ENCODE measurements at places on chromosomes 16 and 17. TPM values are rescaled to one million over a fixed set of nuclear protein-coding genes. Genes with fewer than 3 reads are reported as not detected.

GRCh38 chr16:29816694-29817441 is 916 bp downstream of the PAGR1 start:
- DNase-seq: peak; percentile 56

PPP1R27 gene
- total RNA-seq: not detected

GRCh38 chr16:10881479-10882030 is 4.6 kb downstream of the CIITA start:
- no peak for DNase-seq

GRCh38 chr17:73694491-73694890 is 50.2 kb upstream of the SDK2 start:
- DNase-seq: no peak

CNGB1 gene
- not detected for total RNA-seq

PRRT2 gene
- total RNA-seq: 3.3 TPM

GRCh38 chr17:20253323-20253722 is 214.0 kb downstream of the LGALS9B start:
- no peak for DNase-seq

- peak; percentile 12 for DNase-seq
Measured at GRCh38 chr16:57800200-57801097, 1.8 kb downstream of the KIFC3 start.

MYH2 gene
- total RNA-seq: not detected

MT1H gene
- total RNA-seq: not detected

FTO gene
- 87.1 TPM for total RNA-seq

SYCE1L gene
- 28.6 TPM for total RNA-seq

EVI2A gene
- 0.22 TPM for total RNA-seq

MYH11 gene
- not detected for total RNA-seq

- no peak for DNase-seq
Measured at GRCh38 chr16:22961206-22961605, 147.2 kb downstream of the HS3ST2 start.

- peak; percentile 30 for DNase-seq
Measured at GRCh38 chr17:49861150-49861884, 13.4 kb upstream of the TAC4 start.

C1QTNF1 gene
- total RNA-seq: 4.0 TPM

GPR179 gene
- not detected for total RNA-seq

PLD6 gene
- total RNA-seq: 4.4 TPM

- no peak for DNase-seq
Measured at GRCh38 chr17:80970044-80970761, 21.4 kb upstream of the CHMP6 start.

GRCh38 chr16:35690413-35690812 is 2231.0 kb downstream of the TP53TG3F start:
- DNase-seq: no peak

DNA sequence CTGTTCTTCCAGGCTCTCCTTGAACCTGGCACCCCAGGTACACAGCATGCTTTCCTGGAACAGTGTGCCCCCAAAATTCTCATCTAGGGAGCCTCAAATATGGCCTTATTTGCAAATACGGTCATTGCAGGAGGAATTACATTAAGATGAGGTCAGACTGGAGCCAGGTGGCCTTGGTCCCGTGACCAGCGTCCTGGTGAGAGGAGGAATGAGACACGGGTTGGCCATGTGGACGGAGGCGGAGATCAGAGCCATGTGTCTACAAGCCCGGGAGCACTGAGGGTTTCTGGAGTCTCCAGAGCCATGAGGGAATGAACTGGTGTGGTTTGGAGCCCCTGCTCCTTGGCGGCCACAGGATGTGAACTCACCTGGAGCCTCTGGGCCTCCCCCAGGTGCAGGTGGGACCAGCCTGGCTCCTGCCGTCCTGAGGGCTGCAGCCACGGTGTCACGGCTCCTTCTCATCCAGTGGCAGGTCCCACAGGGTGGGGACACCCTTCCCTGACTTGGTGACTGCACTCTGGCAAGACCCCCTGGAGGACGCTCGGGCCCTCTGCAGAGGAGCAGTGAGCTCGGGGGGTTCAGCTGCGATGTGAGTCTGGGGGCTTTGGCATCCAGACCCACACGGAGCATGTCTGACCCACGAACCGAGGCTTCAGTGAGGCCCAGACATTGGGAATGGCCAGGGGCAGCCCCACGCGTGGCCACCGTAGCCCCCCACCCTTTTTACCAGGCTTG is 21.8 kb upstream of the GNG13 start:
- DNase-seq: no peak

SMG1 gene
- 80.2 TPM for total RNA-seq

DNA sequence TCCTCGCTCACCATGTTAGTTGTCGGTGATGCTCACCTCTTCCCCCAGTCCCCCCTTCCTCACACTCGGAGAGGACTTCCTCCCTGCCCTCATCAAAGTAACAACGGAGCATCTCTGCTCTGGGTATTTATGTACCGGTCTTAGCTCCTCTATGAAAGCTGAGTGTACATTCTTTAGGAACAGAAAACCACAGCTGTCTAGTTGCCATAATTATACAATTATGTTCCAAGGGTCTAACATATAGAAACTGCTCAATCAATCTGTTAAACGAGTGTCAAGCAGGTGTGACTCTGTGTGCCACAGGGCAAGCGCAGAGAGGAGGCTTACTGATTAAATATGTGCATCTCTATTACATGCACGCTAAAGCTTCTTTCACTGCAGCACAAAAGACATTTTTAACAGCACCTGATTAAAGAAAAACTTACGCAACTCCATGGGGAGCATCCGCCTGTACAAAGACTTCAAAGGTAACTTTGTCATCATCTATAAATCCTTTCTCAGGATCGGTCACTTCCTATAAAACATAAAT is 37.8 kb downstream of the LITAFD start:
- DNase-seq: no peak
